ENCODE measurements at places on chromosomes 5 and 9.
A peak's percentile ranks its signal among the peaks of the same experiment; 100 is the strongest.

GRCh38 chr9:81145331-81145963 lies 543.9 kb downstream of the TLE1 start:
- DNase-seq: no peak

GRCh38 chr5:1726469-1726865 lies 73.2 kb downstream of the MRPL36 start:
- DNase-seq: no peak

DNA sequence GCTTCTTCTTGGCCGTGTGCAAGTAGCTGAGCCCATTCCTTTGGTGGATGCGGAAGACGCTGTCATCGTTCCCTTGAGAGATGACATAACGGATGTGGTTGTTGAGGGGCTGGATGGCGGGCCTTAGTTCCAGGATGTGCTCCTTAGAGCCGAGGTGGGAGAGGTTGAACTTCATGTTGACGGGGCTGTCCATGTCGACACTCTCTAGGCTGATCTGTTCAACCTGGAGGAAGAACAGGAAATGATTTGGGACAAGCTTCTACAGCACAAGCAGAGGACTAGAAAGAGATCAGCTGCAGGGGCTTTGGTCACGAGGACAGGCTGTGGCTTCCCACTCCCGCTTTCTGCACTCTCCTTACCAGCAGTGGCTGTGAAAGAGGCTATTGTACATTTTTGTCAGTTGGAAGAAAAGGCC lies 176.0 kb downstream of the SLC12A2 start:
- no peak for DNase-seq

DNA sequence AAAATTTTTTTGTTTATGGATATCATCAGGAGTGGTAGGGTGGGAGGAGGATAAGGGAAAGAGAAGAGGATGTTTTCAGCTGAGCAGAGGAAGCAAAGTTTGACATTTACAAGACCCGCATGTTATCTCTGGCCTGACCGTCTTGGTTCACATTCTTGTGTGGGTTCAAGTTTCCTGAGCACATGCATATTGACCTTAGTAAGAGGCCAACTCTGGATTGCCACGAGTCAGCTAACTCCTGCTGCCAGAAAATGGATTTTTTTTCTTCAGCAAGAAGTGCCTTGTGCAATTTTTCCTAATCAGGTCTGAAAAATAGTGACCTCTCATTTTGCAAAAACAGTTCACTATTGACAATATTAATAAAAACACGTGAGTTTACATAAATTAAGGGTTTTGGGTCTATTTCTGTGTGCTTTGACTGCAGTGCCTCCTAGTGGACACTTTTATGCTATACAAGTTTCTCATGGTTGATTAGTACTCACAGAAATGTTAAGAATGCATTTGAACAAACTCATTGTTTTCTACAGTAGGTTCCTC lies 27.1 kb upstream of the BASP1 start:
- peak; percentile 33 for DNase-seq

DNA sequence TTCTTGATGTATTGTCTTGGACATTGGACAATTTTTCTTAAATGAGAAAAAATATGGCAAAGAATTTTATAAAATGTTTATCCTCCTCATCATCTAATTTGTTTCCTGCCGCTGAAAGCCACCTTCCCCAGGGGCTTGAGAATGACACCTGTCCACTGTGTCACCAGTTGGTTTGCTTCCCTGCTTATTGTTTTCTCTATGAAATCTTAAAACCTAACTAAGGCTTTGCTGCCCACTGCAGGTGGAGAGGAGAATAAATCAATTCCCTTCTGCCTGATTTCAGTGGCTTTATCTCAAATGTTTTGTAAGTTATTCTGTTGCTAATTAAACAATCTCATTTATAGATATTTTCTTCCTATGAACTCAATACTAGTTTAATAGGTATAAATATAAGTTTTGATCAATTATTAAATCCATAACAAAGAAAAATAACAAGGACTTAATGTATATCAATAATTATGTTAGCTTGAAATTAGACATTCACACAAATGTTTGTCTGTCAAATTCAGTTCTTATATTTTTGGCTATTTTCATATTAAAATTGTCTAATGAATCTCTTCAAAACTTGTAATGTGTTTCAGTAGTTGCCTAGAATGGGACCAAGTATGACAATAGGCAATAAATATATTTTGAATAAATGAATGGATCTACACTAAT lies 822.5 kb downstream of the PTPRD start:
- peak; percentile 20 for DNase-seq

DNA sequence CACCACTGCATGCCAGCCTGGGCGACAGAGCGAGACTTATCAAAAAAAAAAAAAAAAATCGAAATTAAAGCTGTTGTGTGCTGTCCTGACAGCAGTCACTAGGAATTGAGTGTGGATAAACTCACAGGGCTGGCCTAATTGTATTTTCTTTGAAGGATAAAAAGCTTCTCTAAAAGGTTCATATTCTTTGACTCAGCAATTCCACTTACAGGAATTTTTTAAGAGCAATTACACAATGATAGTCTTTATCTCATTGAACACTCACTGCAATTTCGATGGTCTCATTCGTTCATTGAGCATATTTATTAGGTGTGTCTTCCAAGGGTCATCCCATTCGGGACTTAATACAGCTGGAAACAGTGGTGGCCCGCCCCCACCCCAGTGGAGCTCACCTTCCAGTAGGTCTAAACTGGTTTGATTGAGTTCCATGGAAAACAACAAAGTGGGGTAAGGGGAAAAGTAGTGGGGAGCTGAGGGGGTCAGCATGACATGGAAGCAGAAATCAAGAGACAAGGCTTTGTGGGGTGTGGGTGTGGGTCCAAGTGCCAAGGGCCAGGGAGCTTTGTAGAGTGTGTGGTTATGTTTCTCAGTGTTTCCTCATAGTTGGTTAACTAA lies 6.7 kb downstream of the CDK9 start:
- DNase-seq: no peak

DNA sequence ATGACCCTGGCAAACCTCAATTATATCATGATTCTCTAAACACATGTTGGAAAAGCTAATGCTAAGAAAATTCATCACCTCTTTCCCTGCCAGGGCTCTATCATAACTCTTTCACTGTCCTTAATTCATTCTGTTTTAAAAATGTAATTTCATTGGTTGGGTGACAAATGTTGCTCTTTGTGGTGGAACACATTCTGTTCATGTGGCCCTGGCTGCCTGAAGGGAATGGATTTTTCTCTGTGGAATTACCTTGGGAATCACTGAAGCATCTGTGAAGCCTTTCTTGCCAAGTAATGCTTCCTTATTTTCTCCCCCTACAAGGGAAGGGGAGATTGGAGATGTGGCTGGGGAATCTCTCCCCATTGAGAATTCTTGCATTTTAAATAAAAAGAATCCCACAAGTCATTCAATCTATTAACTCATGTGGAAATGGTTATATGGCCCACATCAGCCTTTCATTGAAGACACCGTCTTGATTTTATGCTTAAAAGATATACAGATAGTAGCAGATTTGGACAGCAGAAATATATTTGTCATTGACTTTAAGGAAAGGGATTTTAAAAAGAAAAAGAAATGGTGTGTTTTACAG lies 201.8 kb upstream of the NMUR2 start:
- no peak for DNase-seq

DNA sequence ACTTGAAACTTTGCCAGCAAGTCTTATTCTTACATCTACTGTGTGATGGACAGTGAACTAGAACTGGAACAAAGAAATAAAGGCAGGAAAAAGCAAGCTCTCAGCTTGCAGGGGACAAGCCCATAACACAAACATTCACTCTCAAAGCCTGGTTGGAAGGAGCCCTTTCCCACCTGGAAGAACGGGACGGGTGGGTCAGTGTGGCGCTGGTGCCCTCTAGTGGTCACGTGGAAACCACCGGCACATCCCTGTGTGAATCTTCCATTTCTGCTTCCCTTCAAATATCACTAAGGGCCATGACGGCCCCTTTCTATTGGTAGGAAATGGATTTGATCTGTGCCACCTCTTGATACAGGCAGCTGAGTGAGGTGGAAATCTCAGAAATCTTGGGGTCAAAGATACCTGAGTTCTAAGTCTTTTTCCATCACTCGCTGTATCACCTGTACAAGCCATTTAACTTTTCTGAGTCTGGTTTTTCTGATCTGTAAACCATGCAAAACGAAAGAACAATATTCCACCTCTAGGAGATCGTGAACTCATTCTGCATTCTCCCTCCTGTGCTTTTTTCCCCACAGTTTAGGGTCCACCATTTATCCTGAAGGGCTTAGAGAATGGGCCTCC lies 211.6 kb downstream of the MSX2 start:
- peak; percentile 53 for DNase-seq

DNA sequence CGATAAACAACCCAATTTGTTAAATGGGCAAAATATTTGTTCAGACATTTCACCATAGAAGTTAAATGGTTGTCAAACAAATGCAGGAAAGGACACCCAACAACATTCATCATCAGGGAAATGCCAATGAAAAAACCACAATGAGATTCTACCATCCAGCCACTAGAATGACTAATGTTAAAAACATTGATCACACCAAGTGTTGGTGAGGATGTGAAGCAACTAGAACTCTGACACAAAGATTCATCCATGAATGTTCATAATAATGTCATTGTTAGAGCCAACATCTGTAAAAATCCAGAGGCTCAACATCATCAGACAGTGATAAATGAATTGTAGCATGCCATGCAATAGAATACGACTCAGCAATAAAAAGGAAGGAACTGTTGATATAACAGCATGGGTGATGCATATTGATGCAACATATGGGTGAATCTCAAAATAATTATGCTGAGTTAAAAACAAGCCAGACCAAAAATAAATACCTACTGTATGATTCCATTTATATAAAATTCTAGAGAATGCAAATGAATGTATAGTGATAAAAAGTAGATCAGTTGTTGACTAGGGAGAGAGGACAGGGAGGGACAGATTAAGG lies 55.9 kb upstream of the UNC5A start:
- no peak for DNase-seq

DNA sequence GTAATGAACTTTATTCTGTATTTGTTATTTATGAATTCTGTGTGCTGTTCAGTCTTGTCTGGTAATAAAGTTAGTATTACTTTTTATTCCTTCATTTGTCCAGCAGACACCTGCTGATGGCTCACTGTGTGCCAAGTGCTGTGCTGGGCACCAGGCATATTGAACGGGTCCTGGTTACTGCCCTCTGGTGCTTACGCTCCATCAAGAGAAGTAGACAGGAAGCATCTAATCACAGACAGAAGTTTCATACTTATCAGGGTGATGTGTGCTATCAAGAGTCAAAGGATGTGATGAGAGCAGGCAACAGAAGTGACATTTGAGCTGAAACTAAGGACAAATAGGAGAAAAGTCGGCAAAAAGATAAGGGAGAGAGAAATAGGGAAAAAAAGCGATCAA lies 153.1 kb downstream of the FGF1 start:
- no peak for DNase-seq

- DNase-seq: no peak
These were observed 10.6 kb upstream of the FAM163B start for GRCh38 chr9:133619791-133620190.

- DNase-seq: no peak
These were observed 34.9 kb upstream of the TEK start for GRCh38 chr9:27073841-27074728.

GRCh38 chr5:144219869-144220268 lies 49.2 kb downstream of the KCTD16 start:
- DNase-seq: no peak

- no peak for DNase-seq
These were observed 52.5 kb downstream of the OXCT1 start for GRCh38 chr5:41817625-41818301.

- no peak for DNase-seq
These were observed at the start of gene MROH2B for GRCh38 chr5:41071242-41071641. Gene MROH2B (minus strand): TSS chr5:41071342. CDS start chr5:41070852, 490 bp downstream.

DNA sequence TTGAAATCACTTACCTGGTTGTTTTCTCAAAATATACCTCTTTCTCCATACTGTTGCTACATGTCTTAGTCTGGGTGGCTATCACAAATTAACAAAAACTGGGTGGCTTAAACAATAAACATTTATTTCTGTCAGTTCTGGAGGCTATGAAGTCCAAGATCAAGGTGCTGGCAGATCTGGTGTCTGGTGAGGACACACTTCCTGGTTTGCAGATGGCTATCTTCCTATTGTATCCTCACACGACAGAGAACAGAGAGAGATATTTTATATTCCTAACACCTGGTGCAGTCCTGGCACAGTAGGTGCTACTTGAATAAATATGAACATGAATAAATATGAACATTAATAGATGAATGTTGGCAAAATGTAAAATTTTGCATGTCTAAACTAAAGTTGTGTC lies 164.3 kb upstream of the ACOT12 start:
- DNase-seq: no peak

- DNase-seq: no peak
These were observed 51.3 kb upstream of the GRIA1 start for GRCh38 chr5:153439130-153439529.

GRCh38 chr9:79213417-79214125 lies 358.2 kb upstream of the TLE4 start:
- no peak for DNase-seq

GRCh38 chr5:107670087-107670931 lies 428 bp downstream of the EFNA5 start:
- DNase-seq: peak; percentile 50

DNA sequence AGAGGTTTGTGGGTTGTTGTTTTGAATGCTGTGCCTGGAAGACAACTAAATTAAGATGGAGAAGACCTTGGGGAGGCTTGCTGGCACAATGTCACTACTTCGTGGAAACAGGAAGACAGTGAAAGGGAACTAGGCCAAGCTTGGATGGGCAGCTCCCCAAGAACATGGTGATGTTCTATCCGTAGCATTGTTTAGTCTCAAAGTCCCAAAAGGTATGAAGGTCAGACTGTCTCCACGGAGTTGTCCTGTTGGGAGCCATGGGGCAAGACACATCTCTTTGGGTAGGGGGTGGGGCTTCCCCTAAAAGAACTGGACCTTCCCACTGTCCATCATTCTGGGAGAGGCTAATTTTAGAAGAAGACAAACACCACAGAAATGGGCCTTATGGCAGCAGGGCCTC lies 140.5 kb downstream of the ENTREP1 start:
- DNase-seq: no peak

- DNase-seq: no peak
These were observed 566.4 kb downstream of the DNAH5 start for GRCh38 chr5:13378091-13378490.

DNA sequence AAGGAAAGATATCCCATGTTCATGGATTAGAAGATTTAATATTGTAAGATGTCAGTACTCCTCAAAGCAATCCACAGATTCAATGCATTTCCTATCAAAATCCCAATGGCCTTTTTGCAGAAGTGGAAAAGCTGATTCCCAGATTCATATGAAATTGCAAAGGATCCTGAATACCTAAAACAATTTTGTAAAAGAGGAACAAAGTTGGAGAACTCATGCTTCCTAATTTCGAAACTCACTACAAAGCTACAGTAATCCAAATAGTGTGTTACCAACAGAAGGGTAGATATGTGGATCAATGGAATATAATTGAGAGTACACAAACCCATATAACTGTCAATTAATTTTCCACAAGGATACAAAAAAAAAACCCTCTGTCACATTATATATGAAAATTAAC lies 154.3 kb upstream of the ZNF618 start:
- no peak for DNase-seq

GRCh38 chr5:134397196-134397595 lies 14.5 kb downstream of the CDKN2AIPNL start:
- DNase-seq: no peak

- DNase-seq: no peak
These were observed 52.1 kb upstream of the FREM1 start for GRCh38 chr9:14962193-14962882.

Measured in GM20000 (cell line).